ENCODE measurements at places on chromosomes 1 and 21.

- DNase-seq, result no peak
Observed at GRCh38 chr1:911875-912739, 11.6 kb upstream of the SAMD11 start.

DNA sequence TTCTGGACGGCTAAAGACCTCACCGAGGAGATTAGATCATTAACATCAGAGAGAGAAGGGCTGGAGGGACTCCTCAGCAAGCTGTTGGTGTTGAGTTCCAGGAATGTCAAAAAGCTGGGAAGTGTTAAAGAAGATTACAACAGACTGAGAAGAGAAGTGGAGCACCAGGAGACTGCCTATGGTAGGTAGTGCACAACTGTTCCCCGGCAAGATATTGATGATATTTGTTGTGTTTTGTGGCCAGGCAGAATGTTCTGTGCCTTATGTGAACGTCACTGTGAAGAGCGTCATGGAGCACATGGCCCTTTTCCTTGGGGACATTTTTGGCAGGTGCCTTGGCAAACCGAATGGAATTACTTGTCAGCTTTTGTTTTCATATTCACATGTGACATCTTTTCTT, 191.7 kb downstream of the DISC1 start:
- DNase-seq, result no peak

DNA sequence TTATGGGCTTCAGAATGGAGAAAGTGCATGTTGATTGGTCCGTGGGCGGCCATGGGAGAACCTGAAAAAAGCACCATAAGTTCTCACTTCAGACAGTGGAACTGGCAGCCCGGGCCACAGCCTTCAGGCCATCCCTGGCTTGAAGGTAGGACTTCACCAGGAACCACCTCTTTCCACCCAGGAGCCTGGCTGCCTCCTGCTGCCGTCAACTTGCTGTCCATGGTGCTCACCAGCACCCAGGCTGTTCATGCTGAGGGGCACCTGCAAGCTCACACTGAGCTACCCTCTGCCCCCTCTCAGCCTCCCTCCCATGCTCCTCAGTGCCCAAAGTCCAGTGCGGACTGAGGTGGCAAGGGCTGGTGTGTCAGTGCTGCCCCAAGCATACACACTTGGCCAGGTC, 12.9 kb upstream of the FNBP1L start:
- DNase-seq, result no peak

DNA sequence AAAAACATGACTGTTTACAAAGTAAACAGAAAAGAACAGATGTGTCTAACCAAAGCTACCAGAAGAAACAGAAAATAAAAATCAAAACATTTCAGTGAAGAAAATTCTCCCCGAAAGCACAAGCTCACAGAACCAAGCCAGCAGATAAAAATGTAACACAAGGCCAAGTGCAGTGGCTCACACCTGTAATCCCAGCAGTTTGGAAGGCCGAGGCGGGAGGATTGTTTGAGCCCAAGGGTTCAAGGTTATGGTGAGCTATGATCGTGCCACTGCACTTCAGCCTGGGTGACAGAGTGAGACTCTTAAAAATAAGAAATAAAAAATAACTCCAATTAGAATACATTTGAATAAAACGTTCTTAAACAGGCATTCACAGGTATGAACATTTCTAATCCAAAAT, 19.1 kb upstream of the DDOST start:
- no peak for DNase-seq

DNA sequence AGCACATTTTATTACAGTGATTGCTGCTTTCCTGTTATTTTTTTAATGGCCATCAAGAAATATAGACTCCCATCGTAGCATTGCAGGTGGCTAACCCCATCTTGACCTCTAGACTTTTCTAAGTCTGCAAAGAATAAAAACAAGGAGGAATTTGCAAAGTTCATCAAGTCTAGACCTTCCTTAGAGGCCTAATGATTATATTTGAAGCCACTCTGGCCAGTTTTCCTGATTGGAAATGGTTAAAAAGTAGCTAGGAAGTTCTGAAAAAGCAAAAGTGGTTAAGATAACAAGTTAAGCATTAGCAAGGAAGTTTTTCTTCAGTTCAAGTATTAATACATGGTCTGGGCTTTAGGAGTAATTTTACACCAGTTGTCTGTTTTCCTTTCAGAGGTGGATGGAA, 16.7 kb upstream of the KCNJ15 start:
- no peak for DNase-seq

DNA sequence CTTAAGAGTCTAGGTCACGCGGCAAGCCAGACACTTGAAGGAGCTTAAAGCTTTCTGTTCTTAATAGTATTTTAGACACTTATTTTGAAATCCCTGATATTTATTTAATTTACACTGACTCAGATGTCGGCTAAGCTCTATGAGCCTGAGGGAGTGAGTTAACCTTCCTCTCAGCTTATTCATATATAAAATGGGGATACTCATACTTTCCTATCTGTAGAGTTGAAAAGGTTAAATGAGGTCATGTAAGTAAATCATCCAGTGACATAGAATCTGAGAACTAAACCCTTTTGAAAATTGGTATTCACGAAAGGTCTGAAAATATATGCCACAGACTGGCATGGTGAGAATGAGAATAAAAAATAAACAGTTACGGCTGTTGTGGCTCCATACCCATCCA, 1.4 kb upstream of the GPR161 start:
- DNase-seq, result no peak

DNA sequence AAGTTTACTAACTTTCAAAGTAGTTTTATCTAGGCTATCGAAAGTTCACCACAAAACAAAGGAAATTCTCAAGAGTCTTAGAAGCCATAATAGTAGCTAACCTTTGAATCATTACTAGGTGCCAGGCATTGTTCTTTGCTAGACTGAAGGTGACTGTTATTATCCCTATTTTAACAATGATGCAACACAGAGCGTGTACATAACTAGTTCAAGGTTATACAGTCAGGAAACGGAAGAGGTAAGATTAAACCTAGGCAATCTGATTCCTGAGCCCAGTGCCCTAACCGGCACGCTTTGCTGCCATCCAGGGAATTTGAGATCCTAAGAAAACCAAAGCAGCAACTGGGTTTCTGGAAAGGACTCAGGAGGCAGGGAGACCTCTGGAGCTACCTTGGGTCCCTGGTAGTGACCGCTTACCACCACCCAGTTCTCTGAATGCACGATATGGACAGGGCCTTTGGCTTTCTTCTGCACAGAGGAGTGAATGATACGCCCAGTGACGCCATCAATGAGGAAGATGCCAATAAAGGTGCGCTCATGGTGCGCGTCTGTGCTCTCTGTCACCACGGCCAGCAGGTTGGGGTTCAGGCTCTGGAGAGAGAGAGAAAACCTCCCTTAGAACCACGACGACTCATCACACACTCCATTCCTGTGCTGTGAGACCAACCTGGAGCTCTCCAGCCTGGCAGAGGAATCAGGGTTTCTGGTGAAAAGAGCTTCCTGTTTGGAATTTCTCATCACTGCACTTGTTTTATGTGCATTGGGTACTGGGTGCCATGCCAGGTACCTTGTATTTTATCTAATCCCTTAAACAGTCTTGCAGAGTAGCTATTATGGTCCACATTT, 13.1 kb upstream of the UBR4 start:
- no peak for DNase-seq

DNA sequence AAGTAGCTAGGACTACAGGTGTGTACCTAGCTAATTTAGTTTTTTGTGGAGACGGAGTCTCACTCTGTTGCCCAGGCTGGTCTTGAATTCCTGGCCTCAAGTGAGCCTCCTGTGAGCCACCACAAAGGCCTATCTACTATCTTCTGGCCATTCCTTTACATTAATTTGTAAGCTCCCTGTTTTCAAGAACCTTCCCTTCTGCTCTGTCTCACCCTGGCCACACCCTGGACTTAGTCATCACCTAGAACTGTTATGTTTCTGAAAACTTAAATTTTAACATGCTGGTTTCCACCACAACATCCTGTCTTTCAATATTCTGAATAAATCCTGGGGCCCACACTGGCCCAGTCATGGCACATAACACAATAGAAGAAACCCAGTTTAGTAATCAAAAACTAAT, 4.9 kb upstream of the B4GALT3 start:
- DNase-seq, result no peak

GRCh38 chr1:244874974-244875579, 10.7 kb upstream of the HNRNPU start:
- peak; percentile 64 for DNase-seq

- DNase-seq, result no peak
Observed at GRCh38 chr1:14543191-14543840, 55.2 kb upstream of the KAZN start.

DNA sequence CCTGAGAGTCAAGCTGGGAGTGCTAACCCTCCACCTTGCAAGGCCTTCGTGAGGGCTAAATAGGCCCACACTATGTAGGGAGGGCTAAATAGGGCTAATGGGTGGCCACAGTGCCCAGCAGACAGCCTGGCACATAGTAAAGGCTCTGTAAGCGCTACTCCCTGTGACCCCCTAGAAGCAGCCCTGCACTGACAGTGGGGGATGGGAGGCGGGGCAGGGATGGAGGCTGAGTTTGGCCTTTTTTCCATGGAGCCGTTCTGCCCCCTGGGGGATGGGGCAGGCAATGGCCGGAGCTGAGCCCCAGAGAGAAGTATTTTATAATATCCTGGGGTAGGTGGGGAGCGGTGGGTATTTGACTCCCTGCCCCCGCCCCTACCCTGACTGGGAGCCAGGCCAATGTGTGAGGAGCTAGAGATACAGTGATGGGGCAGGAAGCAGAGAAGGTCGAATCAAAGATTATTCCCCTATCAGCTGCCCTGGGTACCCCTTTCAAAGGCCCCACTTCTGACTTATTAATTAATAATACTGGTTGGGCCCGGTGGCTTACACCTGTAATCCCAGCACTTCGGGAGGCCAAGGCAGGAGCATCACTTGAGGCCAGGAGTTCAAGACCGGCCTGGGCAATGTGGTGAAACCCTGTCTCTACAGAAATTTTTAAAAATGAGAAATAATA, 42.3 kb downstream of the LACTBL1 start:
- DNase-seq, result peak; percentile 64

GRCh38 chr1:6602669-6603237, at the start of gene KLHL21:
TSS of gene KLHL21 (minus strand) at chr1:6602869. CDS start at chr1:6602817, 52 bp downstream.
- no peak for DNase-seq

DNA sequence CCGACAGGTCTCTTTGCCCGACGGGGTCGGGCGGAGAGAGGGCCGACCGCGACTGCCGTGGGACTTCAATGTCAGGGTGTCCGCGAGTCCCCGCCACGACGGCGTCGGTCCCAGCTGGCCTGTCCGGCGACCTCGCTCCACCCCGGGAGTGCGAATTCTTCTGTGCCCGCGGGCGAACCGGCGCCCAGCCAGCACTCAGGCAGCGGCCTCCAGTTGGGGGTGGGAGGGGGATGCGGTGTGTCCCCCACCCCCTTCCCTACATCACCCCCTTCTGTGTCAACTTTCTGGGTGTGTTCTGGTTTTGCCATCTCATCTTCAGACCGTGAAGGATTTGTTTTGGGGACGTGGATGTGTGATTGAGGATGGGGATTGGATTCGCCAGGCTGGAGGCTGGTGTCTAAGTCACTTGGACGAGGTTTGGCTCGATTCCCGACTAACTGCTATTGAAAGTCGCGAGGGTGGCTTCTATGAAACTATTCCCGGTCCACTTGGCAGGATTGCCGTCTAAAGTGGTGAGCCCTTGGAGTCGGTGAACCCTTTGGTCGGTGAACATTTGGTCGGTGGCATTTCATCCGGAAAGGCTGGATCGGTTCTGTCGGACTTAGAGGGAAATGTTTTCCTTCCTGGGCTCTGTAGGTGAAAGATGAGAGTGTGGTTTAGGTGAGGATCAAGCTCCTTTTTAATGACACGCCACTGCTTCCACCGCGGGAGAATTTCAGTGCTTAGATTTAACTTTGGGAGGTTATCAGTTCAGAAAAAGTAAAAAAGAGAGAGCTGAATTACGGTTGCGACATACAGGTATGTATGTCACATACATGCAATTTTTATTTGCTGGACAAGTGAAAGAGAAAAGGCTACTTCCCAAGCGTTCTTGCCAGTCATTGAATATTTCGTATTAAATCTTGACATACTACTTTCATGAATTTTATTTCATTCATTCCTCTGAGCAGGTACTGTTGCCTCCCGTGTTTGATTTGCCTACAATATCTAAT, 771 bp downstream of the ABCD3 start:
- no peak for DNase-seq

- DNase-seq, result no peak
Observed at GRCh38 chr1:248862998-248863881, 4.4 kb upstream of the ZNF692 start.

DNA sequence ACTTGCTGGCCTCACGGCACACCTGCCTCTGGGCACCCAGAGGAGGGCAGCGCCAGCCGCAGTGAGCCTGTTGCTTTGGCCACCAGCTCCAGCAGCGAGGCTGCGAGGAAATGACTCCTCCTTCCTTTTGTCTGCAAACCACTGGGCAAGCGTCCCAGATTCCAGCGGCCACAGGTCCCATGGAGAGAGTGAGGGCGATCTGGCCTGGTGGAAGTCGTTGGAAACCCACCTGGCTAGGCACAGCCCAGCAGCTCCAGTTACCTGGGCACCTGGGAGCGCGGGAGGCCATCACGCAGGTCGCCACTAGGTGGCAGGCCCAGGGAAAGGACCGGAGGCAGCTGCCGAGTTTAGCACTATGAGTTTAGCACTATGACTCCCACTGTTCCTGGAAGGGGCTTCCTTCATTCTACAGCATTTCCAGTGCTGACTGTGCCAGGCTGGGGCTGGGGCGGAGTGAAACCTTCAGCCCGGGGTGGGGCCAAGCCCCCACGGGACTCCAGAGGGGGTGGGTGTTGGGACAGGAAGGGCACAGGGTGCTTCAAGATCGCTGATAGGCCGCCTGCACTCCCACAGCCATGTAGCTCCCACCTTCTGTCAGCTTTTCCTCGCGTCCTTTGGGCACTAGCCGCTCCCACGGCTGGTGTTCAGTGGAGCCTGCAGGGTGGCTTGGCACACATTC, 1.1 kb upstream of the ESPN start:
- DNase-seq, result no peak

All from iPS DF 6.9 (cell line).